ENCODE measurements at places on chromosomes 2 and 18.

DNA sequence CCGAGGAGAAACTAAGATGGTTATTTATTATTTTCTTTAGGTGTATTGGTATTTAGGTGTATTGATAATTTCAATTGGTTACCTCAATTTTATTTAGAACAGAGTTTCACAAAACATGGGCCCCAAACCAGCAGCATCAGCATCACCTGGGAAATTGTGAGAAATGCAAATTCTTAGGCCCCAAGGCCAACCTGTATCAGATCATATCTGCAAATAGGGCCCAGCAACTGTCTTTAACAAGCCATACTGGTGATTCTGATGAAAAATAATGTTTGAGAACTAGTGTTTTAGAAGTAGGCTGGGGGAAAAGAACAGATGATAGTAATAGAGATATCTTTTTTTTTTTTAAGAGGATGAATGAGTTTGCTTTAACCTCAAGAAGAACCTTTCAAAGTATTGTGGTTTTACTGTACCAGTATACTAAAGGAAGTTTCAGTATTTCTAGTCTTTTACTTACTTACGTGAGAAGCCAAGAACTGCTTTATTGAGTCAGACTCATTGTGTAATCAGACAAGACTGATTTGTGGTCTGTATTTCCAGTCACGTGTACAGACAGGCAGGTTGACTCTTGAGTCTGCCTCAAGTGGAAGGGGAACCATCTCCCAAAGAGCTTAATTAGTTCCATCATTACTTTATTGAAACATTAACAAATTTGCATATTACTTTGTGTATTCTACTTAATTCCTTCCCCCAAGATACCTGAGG, 60.4 kb upstream of the GAREM1 start:
- H3K4me3 ChIP-seq: no peak overlapping the region
- no peak for DNase-seq
- H3K27me3 ChIP-seq: no peaks in the 10 kb centered on the region
- no peaks in the 10 kb centered on the region for H3K4me1 ChIP-seq

GRCh38 chr2:222915092-222915957, 54.5 kb downstream of the ACSL3 start:
- no peaks in the 10 kb centered on the region for H3K4me1 ChIP-seq
- no peak overlapping the region for H3K4me3 ChIP-seq
- H3K27me3 ChIP-seq: no peaks in the 10 kb centered on the region
- DNase-seq: no peak
- H3K36me3 ChIP-seq: peaks cover 23% of the 10 kb centered on the region

DNA sequence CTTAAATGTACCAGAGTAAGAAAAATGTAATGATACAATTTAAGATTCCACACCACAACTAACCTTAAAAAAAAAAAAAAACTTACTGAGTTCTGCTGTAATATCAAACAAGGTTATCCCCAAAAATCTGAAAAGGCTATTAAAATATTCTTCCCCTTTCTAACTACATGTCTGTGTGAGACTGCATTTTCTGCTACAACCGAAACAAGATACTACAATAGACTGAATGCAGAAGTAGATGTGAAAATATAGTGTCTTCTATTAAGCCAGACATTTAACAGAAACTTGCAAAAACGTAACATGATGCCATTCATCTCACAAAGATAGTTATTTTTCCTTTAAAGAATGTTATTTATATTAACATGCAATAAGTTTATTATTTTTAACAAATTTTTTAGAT, 16.2 kb downstream of the SS18 start:
- H3K27me3 ChIP-seq: no peaks in the 10 kb centered on the region
- H3K27ac ChIP-seq: no peak overlapping the region
- H3K4me1 ChIP-seq: no peaks in the 10 kb centered on the region
- peaks cover 46% of the 10 kb centered on the region for H3K36me3 ChIP-seq
- H3K4me3 ChIP-seq: no peak overlapping the region
- no peak for DNase-seq

DNA sequence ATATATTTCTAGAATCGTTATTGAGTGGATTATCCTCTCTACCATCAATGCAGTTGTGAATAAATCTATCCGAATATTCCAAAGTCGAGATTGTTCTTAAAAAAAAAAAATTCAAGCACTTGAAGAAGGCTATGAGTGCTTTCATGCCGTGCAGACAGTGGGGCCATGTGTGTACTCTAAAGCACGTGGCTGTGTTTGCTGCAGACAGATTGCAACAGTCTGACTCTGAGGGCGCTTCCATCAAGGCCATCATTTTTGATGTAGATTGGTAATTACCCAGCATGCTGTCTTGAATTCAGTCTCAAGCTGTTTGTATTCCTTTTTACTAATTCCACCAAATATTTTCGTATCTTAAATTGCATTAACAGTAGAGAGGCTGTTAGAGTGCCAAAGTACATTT, 325.9 kb upstream of the LINC00305 start:
- H3K36me3 ChIP-seq: no peaks in the 10 kb centered on the region
- no peaks in the 10 kb centered on the region for H3K4me1 ChIP-seq
- no peak overlapping the region for H3K4me3 ChIP-seq
- DNase-seq: no peak
- no peaks in the 10 kb centered on the region for H3K27me3 ChIP-seq
- no peak overlapping the region for H3K27ac ChIP-seq

DNA sequence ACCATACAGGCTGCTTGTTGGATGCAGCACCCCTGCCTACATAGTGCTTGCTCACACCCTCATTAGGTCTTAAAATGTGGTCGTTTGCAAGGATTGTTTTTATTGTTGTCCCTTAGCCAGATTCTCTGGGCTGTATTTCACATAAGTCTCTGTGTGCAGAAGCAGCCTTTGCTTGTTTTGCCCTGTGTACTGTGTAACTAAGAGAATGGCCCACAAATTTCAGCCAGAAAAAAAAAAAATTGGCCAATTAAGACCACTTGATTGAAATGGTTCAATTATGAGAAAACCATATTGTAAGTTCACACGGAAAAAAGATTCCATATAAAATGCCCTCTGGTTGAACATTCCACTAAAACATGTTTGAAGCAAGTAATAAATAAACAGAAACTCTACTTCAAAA, 377.1 kb upstream of the SOX11 start:
- H3K4me3 ChIP-seq: no peak overlapping the region
- H3K27me3 ChIP-seq: no peaks in the 10 kb centered on the region
- no peak overlapping the region for H3K27ac ChIP-seq
- no peak for DNase-seq
- H3K4me1 ChIP-seq: no peaks in the 10 kb centered on the region

- no peak overlapping the region for H3K27ac ChIP-seq
- H3K36me3 ChIP-seq: no peaks in the 10 kb centered on the region
- no peak for DNase-seq
- no peak overlapping the region for H3K4me3 ChIP-seq
Observed at GRCh38 chr2:138016351-138017087, 52.2 kb downstream of the HNMT start.
